ENCODE measurements at places on chromosomes 4 and X.

DNA sequence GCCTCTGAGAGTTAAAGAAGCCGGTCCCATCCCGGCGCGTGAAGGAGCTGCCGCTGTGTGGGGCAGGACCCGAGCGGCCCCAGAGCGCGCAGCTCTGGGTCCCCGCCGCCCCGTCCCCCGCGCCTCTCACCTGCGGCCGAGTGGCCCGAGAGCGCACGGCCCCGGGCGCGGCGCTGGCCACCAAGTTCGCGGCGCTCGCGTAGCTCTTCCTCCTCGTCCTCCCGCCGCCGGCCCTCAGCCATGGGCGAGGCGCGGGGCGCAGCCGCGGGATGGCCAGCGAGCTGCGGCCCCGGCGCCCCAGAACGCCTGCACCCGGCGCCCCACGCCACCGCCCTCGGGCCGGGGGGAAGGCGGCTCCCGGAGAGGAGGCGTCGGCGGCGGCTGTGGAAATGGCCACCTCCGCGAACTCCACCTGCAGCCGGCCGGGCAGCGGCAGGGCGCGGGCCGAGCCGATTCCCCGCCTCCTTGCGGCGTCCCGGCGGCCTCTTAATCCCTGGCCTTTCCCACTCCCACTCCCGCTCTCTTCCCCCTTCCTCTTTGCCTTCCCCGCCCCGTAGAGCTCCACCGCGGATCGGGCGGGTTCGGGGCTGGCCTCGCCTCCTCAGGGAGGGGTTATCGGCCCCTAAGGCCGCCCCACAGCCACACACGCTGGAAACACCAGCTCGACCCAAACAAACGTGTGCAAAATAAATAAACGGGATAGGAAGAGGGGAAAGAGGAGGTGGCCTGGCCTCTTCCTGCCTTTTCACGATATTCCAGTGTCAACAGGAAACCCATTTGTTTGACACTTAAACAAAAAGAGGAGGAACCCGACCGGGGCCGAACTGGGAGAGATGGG lies at the start of gene SH3D19:
TSS of gene SH3D19 (minus strand) at position 495 of the 838 bp plus-strand sequence. CDS start at position 242, 253 bp downstream.
- peak; percentile 76 for DNase-seq

GRCh38 chrX:1246816-1247215 lies 21.8 kb upstream of the CSF2RA start:
- no peak for DNase-seq

DNA sequence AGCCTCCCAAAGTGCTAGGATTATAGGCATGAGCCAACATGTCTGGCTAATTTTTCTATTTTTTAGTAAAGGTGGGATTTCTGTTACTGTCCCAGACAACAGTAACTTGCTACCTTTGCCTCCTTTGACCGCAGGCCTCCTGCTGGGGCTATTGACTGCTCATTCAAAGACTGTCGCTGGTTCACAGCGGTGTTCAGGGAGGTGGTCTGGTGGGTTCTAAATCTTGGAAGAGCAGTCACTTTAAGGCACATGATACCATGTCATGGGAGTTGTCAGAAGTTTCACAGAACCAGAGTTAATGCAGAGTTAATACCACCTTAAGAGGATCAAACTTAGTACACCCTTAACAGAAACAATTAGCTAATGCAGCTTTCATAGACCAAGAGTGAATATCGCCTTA lies 3.8 kb downstream of the ASMT start:
- no peak for DNase-seq

GRCh38 chrX:145910017-145910416 lies 92.4 kb downstream of the SLITRK2 start:
- DNase-seq = no peak

DNA sequence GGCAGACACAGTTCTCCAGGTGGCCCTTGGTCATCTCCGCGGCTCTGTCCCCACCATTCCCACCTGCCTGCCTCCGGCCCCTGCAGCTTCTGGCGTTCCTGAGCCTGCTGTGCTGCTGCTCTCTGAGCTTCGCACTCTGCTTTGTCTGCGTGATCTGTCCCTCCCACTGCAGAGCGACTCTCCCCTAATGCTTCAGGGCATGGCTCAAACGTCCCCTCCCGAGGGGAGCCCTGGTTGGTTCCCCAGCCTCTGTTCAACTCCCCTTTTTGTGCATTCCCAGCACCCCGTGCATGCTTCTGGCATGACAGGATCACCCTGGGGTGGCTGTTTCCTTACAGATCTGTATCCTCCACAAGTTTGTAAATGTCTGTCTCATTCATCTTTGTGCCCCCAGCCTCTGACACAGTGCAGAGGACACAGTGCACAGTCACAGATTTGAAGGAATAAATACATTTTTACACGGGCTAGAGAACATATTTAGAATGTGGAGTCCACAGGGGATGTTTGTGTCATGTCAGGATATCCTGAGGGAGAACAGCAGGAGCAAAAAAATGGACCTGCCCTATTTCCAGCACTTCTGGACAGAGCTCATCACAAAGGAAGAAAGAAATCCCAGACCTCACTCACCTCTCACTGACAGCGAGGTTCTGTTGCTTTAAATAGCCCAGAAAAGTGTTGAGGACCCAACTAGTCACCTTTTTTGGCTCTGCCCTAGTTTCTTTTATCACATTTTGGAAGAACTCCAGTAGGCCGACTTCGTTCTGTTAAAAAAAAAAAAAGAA lies 72.6 kb downstream of the GATB start:
- DNase-seq = no peak

GRCh38 chr4:40562208-40562607 lies 67.5 kb downstream of the RBM47 start:
- no peak for DNase-seq

DNA sequence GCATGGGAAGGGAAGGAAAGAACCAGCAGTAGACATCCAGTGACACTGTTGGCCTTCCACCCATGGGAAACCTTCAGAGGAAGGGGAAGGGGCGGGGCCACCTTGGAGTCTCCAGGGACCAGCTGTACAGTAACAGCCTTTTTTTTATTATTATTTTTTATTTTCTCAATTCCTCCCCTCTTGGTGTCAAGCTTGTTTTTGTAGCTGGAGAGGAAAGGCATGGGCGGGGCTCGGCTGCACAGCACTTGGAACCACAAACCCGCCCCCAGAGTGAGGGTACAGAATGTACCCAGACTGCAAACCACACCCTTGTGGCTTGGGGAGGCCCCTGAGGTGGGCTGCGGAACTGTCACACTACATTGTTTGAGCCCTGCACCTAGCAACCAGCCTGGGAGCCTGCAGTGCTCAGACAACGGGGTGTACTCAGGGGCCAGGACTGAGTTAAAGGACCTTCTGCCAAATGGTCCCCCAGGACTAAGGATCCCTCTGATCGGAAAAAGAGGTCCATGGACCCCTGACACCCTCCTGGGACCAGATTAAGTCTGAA lies 45.7 kb downstream of the PRPS1 start:
- peak; percentile 95 for DNase-seq

GRCh38 chr4:80576796-80577195 lies 241.3 kb downstream of the CFAP299 start:
- DNase-seq = no peak

DNA sequence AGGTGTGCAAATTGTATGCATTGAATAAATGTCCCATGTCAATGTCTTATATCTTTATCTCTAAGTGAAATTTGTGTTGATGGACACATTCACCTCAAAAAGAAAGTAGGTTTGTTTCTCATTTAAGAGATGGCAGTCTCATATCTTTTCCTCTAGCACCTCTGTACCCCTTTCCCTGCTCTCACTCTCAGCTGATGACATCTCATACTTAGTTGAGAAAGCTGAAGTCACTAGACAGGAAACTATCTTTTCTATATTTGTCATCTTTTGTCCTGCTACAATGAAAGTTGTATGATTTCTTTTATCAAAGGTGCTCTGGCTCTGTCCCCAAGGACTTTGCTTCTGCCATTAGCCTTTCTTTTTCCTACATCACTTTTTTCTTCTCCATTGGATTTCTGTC lies 84.0 kb upstream of the GRPR start:
- DNase-seq = no peak

DNA sequence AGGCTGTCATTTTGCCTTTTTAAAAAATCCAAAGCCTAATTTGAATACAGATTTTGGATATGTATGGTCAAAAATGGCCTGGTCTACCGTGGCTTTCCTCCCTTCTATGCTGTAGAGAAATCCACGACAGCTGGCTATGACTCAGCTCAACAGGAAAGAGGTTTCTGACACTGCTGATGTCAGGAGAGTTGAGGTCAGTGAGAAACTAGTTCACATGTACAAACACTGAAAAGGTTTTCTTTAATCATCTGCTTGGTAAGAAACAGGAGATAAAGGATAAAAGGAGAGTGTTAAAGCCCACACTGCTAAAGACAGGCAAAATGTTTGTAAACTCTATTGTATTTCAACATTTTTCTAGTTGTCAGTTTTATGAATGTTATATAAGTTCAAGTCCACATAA lies 113.9 kb downstream of the NYX start:
- peak; percentile 54 for DNase-seq

DNA sequence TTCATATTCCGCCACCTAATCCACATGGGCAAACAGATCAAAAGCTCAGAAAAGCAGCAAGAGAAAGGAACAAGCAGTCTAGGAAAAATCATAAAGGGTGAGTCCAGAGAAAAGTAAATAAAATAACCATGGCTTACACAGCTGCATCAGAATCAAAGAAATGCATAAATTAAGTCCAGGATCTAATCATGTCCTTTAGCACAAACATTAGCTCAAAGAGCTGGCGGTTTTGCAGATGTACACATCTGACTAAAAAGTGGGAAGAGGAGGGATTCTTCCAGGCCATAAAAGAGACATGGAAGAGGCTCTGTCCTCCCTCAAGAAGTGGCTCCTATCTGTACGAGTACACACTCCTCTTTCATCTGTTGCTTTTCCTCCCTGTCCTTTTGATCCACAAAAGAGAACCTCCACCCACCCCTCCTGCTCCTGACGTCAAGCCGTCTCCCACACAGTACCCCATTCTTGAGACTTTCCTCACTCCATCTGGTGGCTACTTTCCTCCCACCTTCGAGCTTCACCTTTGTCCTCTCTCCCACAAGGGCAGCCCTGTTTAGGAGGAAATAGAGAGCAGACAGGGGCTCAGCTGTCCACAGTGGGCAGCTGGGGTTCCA lies 92.5 kb downstream of the RASL11B start:
- DNase-seq = no peak

DNA sequence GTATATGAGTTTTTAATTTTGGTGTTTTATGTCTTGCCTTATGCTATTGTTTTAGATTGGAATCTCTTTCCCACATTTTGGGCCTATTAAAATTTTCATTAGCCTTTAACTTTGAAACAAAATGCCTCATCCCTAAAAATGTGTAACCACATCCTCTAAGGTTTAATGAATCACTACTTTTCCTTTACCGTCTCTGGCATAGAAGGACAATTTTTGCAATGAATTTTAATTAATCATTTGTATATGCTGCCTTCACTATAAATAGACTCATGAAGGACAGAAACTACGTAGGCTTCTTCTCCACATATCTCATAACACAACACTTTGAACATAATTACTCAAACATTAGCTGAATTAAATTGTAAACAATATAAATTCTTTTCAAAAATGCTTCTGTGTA lies 421.5 kb downstream of the NLGN4X start:
- no peak for DNase-seq

DNA sequence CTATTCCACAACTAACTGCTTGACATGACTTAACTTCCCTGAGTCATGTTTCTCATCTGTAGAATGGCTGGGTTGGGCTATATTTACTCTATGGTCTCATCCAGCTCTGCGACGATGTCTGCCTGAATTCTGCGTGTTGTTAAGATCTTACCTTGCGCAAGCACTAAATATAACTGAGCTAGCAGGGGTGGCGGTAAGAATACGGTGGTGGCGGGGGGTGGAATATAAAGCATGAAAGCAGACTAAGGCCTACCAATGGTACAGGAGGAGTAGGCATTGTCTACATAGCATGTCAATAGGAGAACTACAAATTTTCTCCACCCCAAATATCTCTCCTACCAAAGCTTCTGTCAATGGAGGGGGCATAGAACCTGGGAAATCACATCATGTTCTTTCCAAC lies 45.7 kb upstream of the DCLK2 start:
- DNase-seq = no peak

- no peak for DNase-seq
These were observed 189.6 kb downstream of the PACRGL start for GRCh38 chr4:20889901-20890300.

DNA sequence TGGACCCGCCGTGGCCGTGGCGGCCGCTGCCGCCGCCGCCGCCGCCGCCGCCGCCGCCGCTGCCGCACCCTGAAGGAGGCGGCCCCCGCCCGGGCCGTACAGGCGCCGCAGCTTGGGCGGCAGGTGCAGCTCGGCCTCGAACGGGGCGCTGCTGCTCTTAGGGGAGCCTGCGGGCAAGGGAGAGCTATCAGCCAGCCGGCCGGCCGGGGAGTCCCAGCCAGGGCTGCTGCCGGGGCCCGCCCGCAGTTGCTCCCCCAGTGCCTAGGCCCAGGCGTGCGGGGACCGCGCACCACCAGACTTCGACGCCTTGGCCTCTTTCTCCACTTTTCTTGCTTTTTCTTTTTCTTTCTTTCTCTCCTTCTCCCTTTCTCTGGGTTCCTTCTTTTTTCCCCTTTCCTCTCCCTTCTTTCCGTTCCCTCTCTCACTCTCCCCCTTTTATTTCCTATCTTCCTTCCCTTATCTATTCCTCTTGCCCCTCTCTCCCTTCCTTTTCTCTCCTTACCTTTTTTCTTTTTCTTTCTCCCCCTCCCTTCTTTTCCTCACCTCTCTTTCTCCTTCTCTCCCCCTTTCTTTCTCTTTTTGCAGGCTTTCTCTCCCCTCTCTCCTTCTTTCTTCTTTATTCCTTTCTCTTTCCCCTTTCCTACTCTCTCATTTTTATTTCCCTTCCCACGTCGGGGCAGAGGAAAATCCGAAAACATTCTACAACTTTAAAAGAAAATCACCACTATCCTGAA lies 2.0 kb downstream of the ARX start:
- DNase-seq = no peak

DNA sequence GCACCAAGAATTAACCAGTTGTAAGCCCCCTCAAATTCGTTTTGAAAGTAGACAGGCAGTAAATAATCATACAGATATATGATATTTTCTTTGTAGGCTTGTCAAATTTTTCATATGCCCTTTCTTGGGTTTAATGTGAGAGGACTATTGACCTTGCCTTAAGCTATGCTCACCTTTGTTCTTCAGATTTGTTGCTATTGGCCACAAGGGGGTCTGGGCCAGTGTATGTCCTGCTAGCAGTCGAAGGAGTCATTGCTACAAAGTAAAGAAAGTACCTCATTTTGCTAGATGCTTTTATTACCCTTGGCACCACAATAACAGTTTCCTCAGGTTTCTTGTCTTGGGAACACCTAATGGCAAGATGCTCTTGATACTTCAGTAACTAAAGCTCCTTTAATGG lies 51.7 kb downstream of the IGSF1 start:
- no peak for DNase-seq

DNA sequence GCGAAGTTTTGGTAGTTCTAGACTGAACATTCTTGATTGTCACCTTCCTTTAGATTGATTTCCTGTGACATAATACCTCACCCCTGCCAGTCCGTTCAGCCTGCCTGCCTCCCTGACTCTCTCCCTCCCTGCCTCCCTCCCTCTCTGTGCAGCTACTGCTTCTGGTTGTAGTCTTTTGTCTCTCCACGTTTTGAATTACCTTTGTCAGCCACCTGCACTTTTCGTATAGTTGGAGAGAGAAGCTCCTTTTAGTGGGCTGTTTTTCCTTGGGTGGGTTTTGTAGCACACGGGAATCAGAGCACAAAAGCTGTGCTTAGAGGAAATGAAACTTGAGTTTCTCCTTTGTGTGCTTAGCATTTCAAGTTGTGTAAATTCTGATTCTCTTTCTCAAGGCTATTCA lies 32.6 kb upstream of the MSMO1 start:
- no peak for DNase-seq

- DNase-seq = no peak
These were observed 11.3 kb downstream of the BST1 start for GRCh38 chr4:15714141-15714540.

Measured in fibroblast of gingiva (primary cell).